ENCODE measurements at places on chromosomes 2 and 18. TPM values are rescaled to one million over a fixed set of nuclear protein-coding genes. Genes with fewer than 3 reads are reported as not detected.

Gene MAPK4
- not detected for total RNA-seq

Gene HAUS1
- 37.9 TPM for total RNA-seq

Gene OSR1
- 3.9 TPM for total RNA-seq

Gene KRCC1
- total RNA-seq: 34.5 TPM

Gene HRH4
- 0.12 TPM for total RNA-seq

Gene PKDCC
- 55.4 TPM for total RNA-seq

Gene TOGARAM2
- 0.11 TPM for total RNA-seq

Gene CYP27C1
- not detected for total RNA-seq

Gene CCL20
- total RNA-seq: not detected

Gene NDC80
- 17.2 TPM for total RNA-seq

Gene STK16
- total RNA-seq: 48.9 TPM

Gene GALNT1
- 57.3 TPM for total RNA-seq

Gene CMPK2
- 15.4 TPM for total RNA-seq

Gene INPP5D
- total RNA-seq: 1.6 TPM

Gene TMEM198
- 0.77 TPM for total RNA-seq

Gene ALPG
- not detected for total RNA-seq

Gene HOXD13
- 7.5 TPM for total RNA-seq

Gene CLEC4F
- total RNA-seq: not detected

Gene ELP2
- total RNA-seq: 86.2 TPM

Gene CHRNG
- total RNA-seq: not detected

Gene IL1F10
- not detected for total RNA-seq

Gene LRRC30
- total RNA-seq: not detected

Gene SERPINB3
- total RNA-seq: not detected

Gene SULT1C2
- 0.33 TPM for total RNA-seq

Gene CPO
- total RNA-seq: 0.12 TPM

Gene LOXL3
- total RNA-seq: 28.0 TPM

Gene ARHGEF33
- total RNA-seq: 1.5 TPM

Gene EML6
- total RNA-seq: 1.1 TPM

Gene INHBB
- not detected for total RNA-seq

Gene B4GALT6
- total RNA-seq: 6.6 TPM

Gene VWA3B
- not detected for total RNA-seq

Gene PLEK
- under 0.01 TPM for total RNA-seq

Gene FOSL2
- 33.3 TPM for total RNA-seq

Gene PSMA8
- total RNA-seq: not detected

Gene TBR1
- not detected for total RNA-seq

Gene MTA3
- total RNA-seq: 32.5 TPM

Gene MOCOS
- 2.2 TPM for total RNA-seq

Gene ATIC
- 30.9 TPM for total RNA-seq

Gene SRD5A2
- total RNA-seq: not detected

Gene RAPH1
- 23.2 TPM for total RNA-seq

Gene METTL21A
- 11.3 TPM for total RNA-seq

Gene CIB4
- total RNA-seq: not detected

Gene CNDP1
- not detected for total RNA-seq

Gene CDH20
- under 0.01 TPM for total RNA-seq

Data from uterine smooth muscle cell (primary cell).